ENCODE measurements at places on chromosomes 4 and X.

- DNase-seq: no peak
Measured at GRCh38 chrX:34379891-34380290, 247.8 kb upstream of the FAM47A start.

DNA sequence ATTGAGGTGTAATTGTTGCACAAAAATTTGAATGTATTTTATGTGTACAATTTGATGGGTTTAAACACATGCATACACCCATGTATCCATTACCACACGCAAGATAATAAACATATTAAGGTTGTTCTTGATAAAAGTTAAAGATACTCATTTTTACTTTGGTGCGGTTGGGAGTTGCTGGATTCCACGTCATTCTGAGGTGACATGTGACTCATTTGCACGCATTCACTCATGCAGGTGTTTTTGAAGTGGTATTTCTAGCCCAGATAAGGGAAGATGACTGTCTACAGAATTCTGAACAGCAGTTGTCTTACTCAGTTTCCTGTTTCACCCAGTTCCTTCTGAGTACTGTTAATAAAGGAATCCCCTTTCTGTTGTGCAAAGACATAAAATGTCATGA, 142.0 kb downstream of the RTL3 start:
- DNase-seq: no peak

- no peak for DNase-seq
Measured at GRCh38 chr4:48196758-48197504, 62.9 kb upstream of the TXK start.

DNA sequence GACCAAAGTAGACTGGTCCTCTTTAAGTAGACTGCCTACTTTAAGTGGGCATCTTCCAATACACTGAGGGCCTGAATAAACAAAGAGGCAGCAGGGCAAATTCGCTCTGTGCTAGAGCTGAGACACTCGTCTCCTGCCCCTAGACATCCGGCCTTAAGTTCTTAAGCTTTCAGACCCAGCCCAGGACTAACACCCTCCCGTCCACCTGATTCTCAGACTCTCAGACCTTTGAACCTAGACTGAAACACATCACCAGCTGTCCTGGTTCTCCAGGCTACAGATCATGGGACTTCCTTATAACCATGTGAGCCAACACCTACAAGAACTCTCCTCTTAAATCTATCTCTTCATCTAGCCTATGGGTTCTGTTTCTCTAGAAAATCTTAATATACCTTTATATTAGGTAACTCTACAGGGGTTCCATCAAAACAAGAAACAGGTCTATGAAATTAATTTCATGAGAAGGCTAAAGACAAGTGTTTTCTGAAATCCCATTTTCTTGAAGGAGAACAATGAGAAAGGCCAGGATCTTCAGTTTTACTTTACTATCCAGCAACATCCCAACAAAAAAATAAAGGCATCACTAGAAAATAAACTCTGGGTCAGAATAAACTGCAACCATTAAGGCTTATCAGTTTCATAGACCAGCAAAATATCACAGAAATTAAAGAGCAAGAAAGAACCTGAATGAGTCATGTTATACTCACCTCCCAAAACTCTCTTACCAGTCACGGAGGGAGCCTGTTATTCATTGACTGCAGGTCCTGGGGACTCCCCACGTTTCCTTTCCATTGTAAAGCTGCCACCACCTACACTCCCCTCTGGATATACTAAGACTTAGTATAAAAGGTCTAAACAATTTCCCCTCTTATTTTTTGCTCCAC, 14.8 kb downstream of the ADGRA3 start:
- no peak for DNase-seq

DNA sequence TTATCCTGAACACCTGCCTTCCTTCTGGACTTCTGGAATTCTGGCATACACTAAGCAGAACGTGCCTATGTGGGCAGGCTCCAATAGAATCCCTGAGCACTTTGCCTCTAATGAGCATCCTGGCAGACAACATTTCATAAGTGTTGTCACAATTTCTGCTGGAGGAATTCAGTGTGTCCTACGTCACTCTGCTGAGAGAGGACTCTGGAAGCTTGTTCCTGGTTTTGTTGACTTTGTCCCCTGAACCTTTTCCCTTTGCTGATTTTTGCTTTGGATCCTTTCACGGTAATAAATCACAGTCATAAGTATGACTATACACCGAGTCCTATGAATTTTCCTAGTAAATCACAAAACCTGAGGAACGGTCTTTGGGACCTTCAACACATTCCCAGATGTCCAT, 43.2 kb downstream of the MTMR8 start:
- DNase-seq: no peak

GRCh38 chrX:42739258-42739657, 38.7 kb downstream of the PPP1R2C start:
- no peak for DNase-seq

- DNase-seq: no peak
Measured at GRCh38 chr4:4986841-4987240, 32.4 kb downstream of the CYTL1 start.

- no peak for DNase-seq
Measured at GRCh38 chr4:48640699-48641098, 139.4 kb downstream of the FRYL start.

- DNase-seq: no peak
Measured at GRCh38 chrX:16137416-16138107, 14.2 kb downstream of the GRPR start.
